HCT116 (cell line): ENCODE measurements at places on chromosomes 4 and X. TPM values are rescaled to one million over a fixed set of nuclear protein-coding genes. Genes with fewer than 3 reads are reported as not detected.

GRCh38 chrX:63050225-63050624, 300.9 kb downstream of the SPIN4 start:
- peak; percentile 1 for DNase-seq

Gene ENPEP
- 4.5 TPM for total RNA-seq

DNA sequence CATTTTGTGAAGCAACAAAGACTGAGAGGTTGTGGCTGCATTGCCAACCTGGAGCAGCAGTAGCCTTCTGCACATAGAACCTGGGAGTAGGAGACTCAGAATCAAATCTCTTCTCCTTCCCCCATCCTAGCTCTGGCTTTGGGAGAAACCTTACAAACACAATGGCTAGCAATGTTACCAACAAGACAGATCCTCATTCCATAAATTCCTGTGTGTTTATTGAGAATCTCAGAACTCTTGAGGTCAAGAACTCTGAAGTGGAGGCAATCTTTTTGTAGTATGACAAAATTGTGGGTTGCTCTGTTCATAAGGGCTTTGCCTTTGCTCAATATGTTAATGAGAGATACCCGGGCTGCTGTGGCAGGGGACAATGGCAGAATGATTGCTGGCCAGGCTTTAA, 406.7 kb upstream of the SPANXN1 start:
- no peak for DNase-seq

Gene SSX4
- total RNA-seq = not detected

DNA sequence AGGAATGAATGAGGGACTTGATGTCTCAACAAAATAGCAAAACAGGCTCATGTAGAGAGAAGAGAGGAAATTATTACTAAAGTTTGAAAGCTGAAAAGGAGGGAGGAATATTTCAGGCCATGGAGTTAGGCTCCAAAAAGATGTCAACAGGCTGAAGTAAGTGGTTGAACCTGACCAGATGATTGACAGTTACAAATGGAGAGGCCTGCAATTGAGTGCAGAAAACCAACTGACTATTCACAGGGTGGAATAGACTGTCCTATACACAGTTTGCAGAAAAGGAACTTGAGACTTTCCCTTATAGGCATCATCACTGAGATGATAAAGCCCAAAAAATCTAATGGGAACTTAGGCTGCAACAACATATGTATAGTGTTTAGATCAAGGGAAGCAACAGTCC, 233.3 kb downstream of the AR start:
- DNase-seq = no peak

DNA sequence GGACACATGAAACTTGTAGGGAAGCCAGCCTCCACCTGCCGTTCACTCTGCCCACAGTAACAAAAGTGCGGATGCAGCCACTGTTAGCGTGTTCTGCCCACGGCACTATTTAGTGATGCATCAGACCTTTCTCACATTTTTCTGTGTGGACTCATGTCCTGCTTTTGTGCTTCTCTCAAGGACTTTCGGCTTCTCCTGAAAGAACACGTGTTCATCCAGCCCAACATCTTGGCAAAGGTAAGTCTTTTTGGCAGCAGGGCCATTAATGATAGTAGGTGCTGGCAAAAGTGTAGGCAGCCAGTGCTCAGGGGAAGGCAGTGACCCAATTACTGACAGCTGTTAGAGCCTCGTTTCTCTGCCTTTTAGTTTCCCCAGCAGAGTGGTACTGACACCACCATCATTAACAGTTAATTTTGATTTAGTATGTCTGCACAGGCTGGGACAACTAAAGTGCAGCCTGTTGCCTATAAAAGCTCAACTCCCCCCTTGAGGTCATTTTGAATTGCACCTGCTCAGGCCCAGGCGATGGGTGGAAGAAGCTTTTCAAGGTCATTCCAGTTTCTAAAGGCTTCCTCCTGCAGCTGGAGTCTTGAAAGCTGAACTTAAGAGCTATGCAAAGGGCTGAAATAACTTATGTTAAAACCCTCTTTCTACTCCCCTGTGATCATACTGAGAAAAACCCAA, 54.5 kb upstream of the HPSE start:
- no peak for DNase-seq

Gene HS3ST1
- 134 TPM for total RNA-seq

DNA sequence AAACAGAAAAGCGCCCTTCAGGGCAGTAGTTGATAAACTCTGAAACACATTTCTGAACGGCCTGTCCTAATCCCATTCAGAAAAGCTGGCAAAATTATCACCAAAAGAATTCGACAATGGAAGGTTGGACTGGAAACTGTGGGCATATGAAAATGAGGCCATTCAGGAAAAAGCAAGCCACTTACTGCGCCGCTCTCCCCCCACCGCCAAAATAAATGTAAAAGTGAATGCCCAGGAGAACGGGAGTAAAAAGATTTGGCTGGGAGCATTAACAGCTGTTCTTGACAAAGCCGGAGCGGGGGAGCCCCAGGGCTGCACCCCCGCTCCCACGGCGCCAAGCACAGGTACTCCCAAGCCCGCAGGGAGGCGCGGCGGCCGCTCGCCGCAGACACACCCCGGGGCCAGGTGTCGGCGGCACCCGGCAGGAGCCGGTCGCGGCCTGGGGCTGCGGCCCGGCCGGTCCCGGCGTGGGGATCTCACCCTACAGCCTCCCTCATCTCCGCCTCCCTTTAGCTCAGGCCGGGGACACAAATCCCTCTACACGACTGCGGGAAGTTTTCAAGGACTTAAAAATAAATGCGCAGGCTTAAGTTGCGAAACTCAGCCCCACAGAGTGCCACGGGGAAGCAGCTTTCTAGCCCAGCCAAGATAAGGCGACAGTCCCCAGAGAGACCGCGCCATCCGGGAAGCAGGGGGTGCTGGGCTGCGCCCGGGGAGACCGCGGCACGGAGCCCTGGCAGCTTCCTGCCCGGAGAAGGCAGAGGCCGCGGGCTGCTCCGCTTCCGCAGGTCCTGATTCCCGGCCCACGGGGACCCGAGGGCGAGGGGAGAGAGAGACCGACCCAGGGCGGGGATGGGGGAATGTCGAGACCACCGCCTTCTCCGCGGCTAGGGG, 593 bp downstream of the SH3RF1 start:
- no peak for DNase-seq

- DNase-seq = no peak
Measured at GRCh38 chr4:94715726-94716125, 42.0 kb upstream of the BMPR1B start.

- no peak for DNase-seq
Measured at GRCh38 chrX:67619253-67619652, 75.4 kb downstream of the AR start.

Gene PNMA6A
- not detected for total RNA-seq

DNA sequence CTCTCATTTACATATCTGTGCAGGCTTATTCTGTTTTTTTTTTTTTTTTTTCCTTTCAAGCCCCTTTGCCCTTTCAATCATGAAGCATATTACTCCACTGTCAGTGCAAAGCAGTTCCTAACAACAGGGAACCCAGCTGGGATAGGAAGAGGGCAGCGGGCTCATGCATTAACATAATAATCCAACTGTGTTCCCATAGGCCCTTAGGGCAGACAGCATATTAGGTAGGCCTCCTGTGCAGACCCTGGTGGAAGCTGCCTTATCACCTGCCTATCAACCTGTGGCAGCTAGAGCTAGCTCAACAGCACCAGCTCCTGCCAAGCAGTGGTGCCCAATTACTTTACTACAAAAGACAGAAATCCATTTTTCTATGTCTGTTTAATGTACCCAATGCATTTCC, 49.3 kb downstream of the SLC10A7 start:
- DNase-seq = no peak

GRCh38 chr4:187603093-187604025, 392.2 kb upstream of the ZFP42 start:
- DNase-seq = no peak

GRCh38 chr4:109121561-109121960, 180.9 kb downstream of the COL25A1 start:
- no peak for DNase-seq

DNA sequence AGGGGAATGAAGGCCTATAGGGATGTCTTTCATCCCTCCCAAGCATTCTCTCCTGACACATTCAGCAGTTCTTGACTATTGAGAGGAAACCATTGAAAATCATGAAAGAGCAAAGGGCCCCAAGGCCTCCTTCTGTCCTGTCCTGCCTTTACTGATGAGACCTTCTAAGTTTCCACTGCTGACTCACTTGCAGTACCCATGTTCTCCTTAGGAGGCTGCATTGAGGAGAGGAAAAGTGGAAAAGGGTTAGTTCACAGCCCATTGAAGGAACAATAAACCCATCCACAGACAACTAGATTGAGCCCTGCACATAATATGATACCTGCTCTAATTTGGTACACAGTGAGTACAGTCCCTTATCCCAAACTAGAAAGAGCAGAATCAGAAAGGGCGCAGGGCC, 115.1 kb upstream of the PNPLA4 start:
- no peak for DNase-seq

Gene WDR13
- 54.0 TPM for total RNA-seq

DNA sequence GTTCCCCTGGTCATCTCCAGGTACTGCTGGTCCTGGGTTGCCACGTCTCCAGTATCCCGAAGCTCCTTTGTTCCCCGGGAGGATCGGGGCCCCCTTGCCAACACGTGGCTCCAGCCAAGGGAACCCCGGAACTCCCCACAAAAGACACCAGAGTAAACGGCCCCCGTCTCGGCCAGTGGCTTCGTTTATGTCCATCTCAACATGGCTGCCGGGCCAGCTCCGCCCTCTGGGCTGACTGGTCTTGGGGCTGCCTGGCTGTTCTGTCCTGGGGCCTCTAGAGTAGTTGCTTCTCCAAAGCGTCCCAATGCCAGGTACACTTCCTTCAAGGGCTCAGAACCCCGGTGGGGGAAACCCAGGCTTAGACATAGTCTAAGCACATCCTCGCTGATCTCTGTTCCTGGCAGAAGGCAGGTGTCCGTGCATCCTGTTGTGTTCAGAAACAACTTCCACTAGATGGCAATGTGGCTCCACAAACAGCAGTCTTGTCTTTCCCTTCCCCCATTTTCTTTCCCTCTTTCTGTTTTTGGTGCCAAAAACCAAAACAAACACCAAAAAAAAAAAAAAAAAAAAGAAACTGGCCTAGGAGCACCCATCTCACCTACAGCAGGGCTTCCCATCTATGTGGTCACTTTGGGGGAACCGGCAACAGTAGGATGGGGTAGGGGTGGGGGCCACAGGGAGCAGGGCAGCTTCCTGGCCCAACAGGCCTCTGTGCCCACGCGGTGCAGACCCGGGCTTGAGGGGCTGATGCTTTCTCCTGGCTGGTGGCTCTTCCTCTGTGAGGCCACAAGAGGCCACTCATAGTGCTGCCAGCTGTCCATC, 35.3 kb downstream of the NBDY start:
- DNase-seq = peak; percentile 19

Gene RASGEF1B
- total RNA-seq = 0.25 TPM

Gene RBM3
- total RNA-seq = 233 TPM

DNA sequence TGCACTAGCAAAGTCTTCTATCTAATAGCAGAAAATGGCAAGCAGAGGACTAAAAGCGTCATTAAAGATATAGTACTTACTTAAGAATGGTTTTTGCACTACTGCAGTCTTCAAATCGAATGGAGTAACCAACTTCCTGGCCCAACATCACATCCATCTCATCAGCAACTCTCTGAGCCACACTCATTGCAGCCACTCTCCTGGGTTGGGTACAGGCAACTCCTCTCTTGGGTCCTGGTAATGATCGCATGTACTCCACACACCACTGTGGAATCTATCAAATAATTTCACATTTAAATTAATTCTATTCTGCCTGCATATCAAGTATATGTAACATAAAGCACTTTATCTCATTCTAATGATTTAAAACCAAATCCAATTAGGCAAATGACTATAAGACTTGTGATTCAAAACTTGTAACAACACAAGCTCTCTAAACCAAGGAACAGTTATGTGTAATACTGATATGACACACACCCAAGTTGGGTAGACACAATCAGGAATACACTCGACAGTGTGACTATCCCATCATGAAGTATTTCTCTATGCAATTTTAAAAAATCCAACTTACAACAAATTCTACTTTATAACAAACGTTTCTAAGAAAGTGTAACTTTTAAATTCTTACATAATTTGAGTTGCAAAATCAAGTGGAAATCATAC, 13.6 kb downstream of the DHX15 start:
- DNase-seq = no peak

DNA sequence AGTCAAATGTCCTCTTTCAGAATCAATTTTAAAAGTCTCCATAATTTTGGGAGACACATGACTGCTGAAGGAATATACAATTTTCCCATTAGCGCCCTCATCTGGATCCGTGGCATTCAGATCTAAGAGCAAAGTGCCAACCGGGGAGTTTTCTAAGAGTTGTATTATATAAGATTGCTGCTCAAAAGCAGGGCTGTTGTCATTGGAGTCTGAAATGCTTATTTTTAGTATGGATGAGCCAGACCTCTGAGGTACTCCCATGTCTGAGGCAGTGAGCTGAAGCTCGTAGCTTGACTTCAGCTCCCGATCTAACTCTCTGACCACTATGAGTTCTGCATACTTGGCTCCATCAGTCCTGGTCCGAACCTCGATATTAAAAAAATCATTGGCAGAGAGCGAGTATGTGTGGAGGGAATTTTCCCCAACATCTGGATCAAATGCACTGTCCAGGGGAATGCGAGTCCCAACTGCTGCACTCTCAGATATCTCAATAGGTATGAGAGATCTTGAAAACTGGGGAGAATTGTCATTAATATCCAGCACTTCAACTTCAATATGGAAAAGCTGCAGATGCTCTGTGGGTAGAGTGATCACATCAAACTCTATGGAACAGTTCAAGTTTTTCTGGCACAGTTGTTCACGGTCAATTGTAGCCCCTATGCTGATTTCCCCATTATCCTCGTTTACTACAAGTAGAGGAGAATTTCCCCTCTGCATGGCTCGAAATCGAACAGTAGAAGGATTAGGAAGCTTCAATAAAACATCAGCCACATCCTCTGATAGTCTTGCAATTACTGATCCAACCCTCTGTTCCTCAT, 917 bp downstream of the PCDH18 start:
- DNase-seq = no peak

Gene IL3RA
- total RNA-seq = not detected

DNA sequence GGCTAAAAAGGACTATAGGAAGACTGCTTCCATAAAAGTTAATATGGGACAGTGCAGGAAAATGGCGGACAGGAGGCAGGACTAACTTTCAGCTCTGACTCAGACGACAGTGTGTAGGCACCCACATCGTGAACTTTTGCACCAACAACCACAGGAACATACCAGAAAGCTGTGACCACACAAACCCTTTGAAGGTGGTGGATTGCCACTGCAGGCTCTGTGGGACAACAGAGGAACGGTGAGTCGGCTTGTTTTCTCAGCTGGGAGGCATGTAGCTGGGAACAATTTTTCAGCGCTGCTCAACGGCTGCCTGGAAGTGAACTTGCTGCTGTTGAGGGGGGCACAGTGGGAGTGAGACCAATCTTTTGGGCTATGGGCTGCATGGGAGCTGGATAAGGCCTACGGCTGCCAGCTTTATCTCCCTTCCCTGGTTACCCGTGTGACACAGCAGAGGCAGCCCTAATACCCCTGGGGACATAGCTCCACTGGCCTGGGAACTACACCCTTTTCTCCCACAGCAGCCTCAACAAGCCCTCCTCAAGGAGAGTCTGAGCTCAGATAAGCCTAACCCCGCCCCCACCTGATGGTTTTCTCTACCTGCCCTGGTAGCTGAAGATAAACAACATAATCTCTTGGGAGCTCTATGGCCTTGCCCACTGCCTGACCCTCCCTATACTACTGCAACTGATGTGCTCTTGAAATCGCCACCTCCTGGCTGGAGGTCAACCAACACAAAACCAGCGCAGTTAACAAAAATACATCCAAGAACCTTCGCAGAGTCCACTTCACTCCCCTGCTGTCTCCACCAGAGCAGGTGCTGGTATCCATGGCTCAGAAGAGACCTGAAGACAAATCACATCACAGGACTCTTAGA, 1537.0 kb downstream of the C4orf33 start:
- no peak for DNase-seq

- no peak for DNase-seq
Measured at GRCh38 chr4:165360041-165360695, 18.6 kb upstream of the CPE start.

GRCh38 chr4:55216863-55217635, 91.7 kb upstream of the KDR start:
- DNase-seq = no peak
